Urothelium cell line (cell line): ENCODE measurements at places on chromosomes 11 and 22.

GRCh38 chr11:61021661-61022212, 50.3 kb downstream of the CD6 start:
- no peak for DNase-seq

DNA sequence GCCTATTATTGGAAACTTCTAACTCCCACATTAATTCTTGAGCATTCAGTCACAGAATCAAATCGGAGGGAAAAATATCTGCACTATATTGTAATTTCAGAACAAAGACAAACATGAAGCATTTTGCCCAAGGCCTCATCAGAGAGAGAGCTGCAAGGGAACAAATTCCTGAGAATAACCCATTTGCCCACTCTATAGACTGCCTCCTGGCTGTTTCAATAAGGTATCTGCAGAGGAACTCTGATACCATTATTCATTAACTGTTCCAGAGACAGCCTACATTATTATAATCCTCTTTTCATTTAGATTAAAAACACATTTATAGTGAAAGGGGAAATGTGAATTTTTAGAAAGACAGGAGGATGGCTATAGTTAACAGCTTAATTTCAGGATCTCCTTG, 663.9 kb downstream of the DLG2 start:
- no peak for DNase-seq

DNA sequence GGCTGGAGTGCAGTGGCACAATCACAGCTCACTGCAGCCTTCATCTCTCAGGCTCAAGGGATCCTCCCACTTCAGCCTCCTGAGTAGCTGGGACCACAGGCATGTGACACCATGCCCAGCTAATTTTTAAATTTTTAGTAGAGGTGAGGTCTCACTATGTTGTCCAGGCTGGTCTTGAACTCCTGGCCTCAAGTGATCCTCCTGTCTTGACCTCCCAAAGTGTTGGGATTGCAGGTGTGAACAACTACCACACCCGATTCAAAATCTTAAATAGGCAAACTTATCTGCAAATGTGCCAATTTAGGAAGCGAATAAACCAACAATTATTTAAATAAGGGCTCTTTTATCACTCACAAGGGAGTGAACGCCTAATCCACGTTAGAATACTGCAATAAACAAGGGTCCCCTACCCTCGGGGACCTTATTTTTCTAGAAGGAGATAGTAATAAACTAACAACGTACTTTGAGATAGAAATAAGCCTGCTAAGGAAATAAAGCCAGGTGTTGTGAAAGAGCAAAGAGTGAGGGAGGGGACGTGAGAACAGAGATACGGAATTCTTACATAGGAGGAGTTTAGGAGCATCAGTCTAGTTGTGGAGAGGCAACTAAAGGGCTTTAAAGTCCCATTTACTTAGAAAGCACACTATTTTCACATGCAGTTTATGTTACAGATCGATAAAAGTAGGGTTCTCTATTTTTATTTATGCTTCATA, 3.0 kb upstream of the WEE1 start:
- no peak for DNase-seq

- no peak for DNase-seq
These were observed 407.0 kb upstream of the B3GAT1 start for GRCh38 chr11:134819041-134819440.

DNA sequence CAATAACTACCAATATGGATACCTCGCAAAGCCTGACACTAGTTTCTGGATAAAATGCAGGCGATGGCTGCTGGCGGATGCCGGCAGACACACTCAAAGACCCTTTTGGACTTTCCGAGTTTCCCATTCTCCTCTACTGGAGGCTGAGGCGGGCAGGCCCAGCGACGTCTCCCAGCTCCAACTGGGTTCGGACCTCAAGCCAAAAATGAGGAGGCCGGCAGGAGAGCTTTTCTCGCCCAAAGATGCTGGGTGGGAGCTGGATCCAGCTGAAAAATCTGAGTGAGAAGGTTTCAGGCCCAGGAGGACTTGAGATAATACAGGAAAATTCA, 428 bp upstream of the FEZ1 start:
- no peak for DNase-seq

GRCh38 chr11:36360826-36361415, 64.8 kb downstream of the PRR5L start:
- no peak for DNase-seq
